ENCODE measurements at places on chromosomes 4 and X. TPM values are rescaled to one million over a fixed set of nuclear protein-coding genes. Genes with fewer than 3 reads are reported as not detected.

DCAF8L2 gene
- not detected for total RNA-seq

C4orf17 gene
- total RNA-seq, result not detected

ZNF157 gene
- not detected for total RNA-seq

MAGEA10 gene
- not detected for total RNA-seq

MRFAP1L1 gene
- 30.2 TPM for total RNA-seq

TBC1D19 gene
- total RNA-seq, result 3.1 TPM

ODAPH gene
- not detected for total RNA-seq

RIPPLY1 gene
- total RNA-seq, result not detected

SEL1L3 gene
- 13.1 TPM for total RNA-seq

FOXR2 gene
- not detected for total RNA-seq

ARAP2 gene
- 5.3 TPM for total RNA-seq

GRCh38 chr4:179563741-179564140 is 2121.5 kb upstream of the AGA start:
- no peak for DNase-seq

GRCh38 chrX:95675011-95675410 is 1009.6 kb upstream of the DIAPH2 start:
- DNase-seq, result no peak

- DNase-seq, result no peak
These were observed 1.1 kb downstream of the SLIT2 start for GRCh38 chr4:20252656-20253282.

- DNase-seq, result no peak
These were observed 96.4 kb upstream of the PSAPL1 start for GRCh38 chr4:7530932-7531639.

DNA sequence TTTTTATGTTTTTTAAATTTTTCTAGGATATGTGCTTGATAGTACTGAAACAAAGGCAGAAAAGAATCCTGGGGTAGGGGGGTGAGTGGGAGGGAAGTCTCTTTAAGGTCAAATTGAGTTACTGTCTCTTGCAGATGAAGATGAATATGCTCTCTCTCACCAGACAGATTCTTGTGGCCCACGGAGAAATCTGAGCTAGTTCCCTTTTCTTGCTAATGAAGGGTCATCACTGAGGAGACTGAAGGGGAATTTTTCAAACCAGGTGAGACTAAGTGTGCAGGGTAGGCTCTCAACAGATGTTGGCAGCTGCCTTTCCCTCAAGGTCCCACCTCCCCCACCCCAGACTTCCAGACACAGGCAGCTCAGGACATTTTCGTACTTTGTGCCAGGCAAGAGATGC is 21.5 kb downstream of the FAM9C start:
- no peak for DNase-seq

- no peak for DNase-seq
These were observed 28.7 kb downstream of the TMPRSS11A start for GRCh38 chr4:67934628-67935027.

DNA sequence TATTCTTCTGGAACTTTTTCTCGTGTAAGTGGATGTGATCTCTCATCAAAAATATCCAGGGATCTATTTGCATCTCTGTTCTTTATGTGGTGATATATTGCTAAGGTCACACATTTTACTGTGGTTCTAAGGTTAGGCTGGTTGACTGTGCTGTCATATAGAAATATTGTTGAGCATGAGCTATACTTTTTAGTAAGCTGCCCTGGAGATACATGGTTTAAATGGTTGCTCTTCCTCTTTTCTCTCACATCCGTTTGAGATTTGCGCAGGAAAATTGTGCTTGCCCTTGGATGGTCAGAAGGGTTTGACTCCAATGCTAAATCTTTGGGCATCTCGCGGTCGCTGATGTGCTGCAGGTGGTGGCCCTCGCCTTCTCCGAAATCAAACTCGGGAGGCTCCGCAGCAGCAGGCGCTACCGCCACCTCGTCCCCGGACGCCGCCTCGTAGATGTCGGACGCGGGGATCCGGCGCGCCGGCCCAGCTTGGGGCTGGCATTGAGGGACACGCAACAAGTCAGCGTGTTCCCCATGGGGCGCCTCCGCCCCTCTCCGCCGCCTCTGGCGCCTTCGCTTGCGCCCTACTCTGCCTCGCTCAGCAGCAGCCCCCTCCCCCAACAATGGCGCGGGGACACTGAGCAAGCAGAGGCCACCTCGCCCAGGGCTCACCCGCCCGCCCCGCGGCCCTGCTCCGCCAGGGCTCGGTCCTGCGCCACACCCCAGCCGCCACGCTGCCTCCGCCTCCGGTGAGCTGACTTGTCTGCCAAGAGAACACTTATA is 154.5 kb downstream of the MSN start:
- DNase-seq, result no peak

GRCh38 chr4:57351731-57352130 is 241.5 kb upstream of the IGFBP7 start:
- no peak for DNase-seq

GRCh38 chr4:114156371-114156770 is 176.9 kb upstream of the ARSJ start:
- DNase-seq, result no peak

DNA sequence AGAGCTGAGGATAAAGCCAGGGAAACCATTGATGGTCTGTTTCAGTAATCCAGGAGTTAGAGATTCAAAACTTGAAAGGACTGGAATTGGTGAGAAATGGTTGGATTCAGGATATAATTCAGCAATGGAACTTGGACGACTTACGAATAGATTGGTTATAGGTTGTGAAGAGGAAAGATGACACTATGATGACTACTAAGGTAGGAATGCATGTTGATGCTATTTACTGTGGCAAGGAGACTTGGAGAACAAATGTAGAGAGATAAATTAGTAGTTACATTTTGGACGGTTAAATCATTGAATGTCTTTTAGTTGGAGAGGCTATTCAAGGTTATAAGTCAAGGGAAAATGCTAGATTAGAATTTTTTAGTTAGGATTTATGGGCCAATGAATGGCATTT is 365.4 kb upstream of the TECRL start:
- no peak for DNase-seq

DNA sequence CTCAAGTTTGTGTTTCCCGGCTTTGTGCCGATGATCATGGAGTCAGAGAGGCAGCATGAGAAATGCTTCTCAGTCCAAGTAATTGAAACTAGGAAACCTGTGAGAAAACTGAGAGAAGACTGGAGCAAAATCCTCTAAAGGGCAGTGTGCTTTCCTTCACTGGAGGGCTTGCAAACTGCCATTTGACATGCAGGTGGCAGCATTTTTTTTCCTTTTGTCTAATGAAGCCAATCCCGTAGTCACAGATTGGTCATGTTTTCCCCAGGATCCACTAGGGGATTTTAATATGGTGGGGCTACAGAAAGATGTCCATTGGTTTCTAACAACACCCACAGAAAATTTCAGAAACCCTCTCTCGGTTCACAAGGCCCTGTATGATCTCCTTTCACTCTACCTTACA is 117.4 kb upstream of the NUDT10 start:
- no peak for DNase-seq

- no peak for DNase-seq
These were observed 117.0 kb downstream of the KDR start for GRCh38 chr4:55008166-55009056.

GRCh38 chrX:21962361-21962760 is 21.9 kb downstream of the SMS start:
- no peak for DNase-seq

GRCh38 chrX:54087661-54088060 is 43.4 kb upstream of the PHF8 start:
- no peak for DNase-seq

DNA sequence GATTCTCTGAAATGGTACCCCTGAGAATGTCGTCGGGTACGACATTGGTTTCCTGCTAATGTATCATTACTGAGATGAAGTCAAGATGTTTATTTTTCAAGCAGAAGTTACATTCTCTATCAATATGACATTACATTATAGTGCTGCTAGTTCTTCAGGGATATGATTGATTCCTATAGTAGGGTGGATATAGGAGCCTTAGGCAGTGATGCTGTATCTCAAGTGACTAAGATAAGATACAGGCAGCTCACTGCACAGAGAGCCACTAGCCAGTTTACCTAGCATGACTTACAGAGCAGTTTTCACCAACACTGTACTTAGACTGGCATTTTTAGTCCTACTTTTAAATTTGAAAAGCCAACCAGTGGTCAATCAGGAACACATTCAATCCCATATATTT is 154.9 kb downstream of the FANCB start:
- DNase-seq, result no peak

DNA sequence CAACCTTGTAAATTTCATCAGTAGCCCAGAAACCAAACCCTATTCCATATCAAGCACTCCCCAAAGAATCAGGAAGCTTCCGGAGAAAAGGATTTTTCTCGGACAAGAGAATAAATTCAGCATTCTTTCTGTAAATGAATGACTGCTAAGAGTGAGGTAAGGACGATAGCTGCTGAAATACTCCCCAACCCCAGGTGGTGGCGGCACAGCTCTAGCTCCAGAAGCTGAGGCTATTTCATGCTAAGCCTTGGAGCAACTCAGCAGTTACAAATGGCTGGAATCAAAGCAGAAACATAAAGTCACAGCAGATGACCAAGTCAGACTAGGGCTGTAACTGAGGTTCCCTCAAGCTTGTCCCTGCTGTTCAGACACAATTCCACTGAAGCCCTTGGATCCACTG is 13.9 kb upstream of the PCDH19 start:
- no peak for DNase-seq

GRCh38 chr4:110020139-110020538 is 107.5 kb downstream of the EGF start:
- DNase-seq, result no peak

Data from liver (tissue), 10 donors.